ENCODE measurements at places on chromosomes 16 and 17. TPM values are rescaled to one million over a fixed set of nuclear protein-coding genes. Genes with fewer than 3 reads are reported as not detected.

DNA sequence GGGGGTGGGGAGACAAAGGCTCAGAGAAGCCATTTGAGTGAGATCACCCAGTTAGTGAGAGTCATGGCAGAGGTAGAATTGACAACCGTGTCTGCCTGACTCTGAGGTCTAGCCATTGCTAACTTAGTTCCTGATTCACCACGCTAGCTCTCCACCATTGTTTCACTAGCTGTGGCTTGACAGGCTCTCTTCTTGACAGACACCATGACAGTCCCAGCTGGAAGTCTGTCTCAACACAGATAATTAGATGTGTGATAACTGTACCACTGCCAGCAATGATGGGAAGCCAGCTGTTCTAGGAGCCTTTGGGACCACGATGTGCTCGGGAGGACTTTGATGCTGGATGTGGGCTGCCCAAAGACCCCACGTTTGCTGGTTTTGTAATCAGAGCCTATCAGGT lies 170.5 kb upstream of the CACNG3 start:
- DNase-seq = no peak

DNA sequence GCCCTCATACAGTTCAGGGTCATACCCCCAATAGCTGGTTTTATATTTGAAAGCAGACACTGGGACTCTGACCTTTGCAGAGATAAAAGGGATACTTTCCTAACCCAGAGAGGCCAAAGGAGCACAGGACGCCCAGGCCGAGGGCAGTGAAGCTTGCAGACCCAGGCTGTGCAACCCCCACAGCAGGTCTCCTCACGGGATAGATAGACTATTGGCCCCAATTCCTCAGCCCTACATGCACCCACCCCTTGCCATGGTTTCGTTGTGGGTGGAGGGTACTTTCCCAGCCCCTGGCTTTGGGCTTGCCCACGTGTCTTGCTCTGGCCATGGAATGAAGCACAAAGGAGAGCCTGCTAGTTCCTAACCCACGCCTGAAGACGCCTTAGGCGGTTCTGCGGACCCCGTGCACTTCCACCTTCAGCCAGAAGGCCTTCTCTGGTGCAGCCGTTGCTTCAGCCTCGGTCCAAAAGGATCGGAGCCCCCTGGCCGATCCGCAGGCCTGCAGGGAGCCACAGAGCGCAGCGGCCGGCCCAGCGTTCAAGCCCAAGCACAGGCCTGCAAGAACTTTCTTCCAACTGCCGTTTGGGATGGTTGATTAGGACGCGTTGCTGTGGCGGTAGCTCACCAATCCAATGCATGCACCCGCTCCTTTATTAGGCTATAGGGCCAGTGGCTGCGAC lies 9.8 kb upstream of the BRCA1 start:
- DNase-seq = no peak

The NKD1 gene
- total RNA-seq = 2.8 TPM

The MYL4 gene
- total RNA-seq = 1.1 TPM

The KRTAP4-1 gene
- not detected for total RNA-seq
